Thyroid gland (tissue), 4 donors: ENCODE measurements at places on chromosomes 11 and 22.

DNA sequence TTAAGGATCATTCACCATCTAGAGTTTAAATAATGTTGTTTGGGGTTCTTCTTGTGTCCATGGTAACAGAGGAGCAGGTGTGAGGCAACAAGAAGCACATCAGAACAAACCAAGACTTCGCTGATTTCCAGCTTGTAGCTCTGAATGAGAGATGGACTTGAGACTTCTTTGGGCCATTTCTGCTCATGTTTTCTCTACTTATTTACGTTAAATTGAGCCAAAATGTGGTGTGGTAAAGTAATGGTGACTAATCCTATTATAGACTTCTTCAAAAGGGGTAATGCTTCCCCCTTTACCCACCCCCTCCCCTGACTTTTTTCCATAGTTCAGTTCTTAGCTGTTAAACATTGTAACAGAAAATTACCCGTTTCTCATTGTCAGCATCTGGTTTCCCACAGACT, 65.2 kb downstream of the CSTPP1 start:
- H3K27me3 ChIP-seq, result no peaks in the 10 kb centered on the region
- no peak overlapping the region for H3K4me3 ChIP-seq

DNA sequence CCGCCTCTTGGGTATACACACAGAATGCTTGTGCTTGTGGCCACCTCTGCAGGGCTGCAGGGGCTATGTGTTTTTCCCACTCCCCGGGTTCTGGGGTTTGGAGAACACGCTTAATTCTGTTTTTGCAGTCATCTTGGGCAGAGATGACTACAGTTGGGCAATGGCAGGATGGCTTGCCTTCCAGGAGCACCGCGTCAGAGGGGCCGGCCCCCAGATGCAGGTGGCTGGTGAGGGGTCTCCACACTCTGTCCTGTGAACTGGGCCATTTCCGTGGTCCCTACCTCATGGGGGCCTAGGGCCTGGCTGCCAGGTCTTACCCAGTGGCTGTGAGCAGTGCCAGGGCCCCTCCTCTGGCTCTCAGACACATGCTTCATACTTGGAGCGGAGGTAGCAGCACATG, 68.3 kb downstream of the CTTN start:
- no peak for DNase-seq
- no peaks in the 10 kb centered on the region for H3K36me3 ChIP-seq
- no peak overlapping the region for H3K27ac ChIP-seq
- peaks cover 3% of the 10 kb centered on the region for H3K4me1 ChIP-seq

DNA sequence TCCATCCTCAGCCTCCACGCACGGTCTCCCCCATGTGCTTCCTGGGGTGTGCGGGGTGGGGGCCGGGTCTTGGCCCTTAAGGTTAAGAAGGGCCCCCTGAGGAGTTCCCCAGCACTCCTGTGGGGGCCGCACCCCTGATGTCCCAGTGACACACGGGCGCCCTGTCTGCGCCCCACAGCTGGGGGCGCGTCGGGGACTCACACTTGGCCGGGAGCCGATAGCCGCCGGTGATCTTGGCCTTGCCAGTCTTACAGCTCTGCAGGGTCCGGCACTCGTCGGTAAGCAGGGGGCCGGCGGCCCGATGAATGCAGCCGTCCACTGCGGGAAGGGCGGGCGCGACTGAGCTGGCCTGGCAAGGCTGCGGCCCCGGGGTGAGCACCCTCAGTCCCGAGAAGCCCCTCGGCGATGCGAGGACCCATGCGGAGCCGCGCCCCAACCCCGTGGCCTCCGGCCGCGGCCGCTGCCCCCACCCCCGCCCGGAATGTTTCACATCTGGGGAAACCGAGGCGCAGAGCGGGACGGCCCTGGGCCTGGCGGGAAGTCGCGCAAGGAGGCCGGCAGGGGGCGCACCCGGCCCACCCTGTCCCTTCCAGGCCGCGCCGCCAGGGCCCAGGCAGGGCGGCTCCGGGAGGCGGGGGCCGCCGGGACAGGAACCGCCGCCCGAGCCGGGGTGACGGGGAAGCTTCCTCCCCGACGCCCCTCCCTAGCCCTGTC, 13.9 kb downstream of the OTUB1 start:
- no peaks in the 10 kb centered on the region for H3K27me3 ChIP-seq
- DNase-seq, result peak; percentile 70
- H3K27ac ChIP-seq, result no peak overlapping the region

DNA sequence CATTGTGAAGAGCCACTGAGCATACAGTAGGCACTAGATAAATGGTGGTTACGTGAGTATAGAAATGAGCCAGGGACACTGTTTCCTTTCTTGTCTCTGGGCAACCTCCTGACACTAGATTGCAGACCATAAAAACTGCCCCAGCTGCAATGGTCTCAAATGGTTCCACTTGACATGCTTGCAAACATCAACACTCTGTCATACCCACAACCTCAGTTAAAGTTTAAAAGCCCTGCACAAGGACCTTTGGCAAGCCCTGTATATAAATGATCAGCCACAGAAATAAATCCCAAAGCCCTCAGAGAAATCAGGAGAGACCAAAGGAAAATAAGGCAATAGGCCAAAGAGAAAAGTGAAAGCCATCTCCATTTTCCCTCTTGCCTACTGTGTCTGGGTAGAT, 20.7 kb downstream of the PLEKHA7 start:
- no peaks in the 10 kb centered on the region for H3K36me3 ChIP-seq
- peak overlapping the region; percentile 90 for H3K27ac ChIP-seq
- no peaks in the 10 kb centered on the region for H3K27me3 ChIP-seq
- peak; percentile 56 for DNase-seq
- H3K4me3 ChIP-seq, result no peak overlapping the region
